Activated CD4-positive, alpha-beta T cell treated with anti-CD3 and anti-CD28 coated beads, Interleukin-2, amount 10 ng/mL, durations not matched to agents 24 days and 14 days (primary cell): ENCODE measurements at places on chromosomes 2 and 18.

DNA sequence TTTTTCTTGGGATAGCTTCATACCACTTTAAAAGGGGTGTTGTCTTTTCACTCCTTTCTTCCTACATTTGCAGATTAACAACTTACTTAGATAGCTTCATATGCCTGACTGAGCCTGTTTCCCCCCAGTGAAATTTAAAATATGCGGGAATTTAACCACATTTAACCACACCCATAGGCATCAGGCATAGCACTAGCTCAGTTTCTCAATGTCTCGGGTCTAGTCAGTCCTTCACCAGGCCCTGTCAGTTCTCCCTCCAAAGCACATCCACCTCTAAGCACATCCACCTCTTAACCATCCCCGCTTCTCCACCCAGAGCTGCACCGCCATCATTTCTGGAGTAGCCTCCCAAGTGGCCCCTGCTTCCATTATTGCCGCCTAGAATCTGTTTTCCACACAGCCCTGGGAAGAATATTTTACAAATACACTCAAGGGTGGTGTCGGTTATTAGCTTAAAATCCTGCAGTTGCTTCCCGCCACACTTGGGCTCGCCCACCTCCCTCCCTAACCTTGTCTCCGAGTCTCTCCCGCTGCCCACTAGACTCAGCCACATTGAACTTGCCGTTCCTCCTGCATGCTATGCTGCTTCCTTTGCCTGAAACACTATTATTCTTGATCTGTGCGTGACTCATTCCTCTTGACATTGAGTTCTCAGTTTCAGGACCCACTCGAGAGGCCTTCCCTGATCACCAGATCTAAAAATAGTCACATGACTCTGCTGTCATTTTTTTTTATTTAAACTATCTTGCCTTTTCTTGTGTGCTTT, 68.3 kb downstream of the SPTBN1 start:
- peak; percentile 64 for DNase-seq
- H3K4me3 ChIP-seq = no peak overlapping the region
- peaks cover 20% of the 10 kb centered on the region for H3K4me1 ChIP-seq
- peaks cover 13% of the 10 kb centered on the region for H3K27me3 ChIP-seq
- peak overlapping the region; percentile 6 for H3K27ac ChIP-seq

- H3K4me1 ChIP-seq = no peaks in the 10 kb centered on the region
- no peaks in the 10 kb centered on the region for H3K36me3 ChIP-seq
- H3K27me3 ChIP-seq = no peaks in the 10 kb centered on the region
- H3K27ac ChIP-seq = no peak overlapping the region
- no peak overlapping the region for H3K4me3 ChIP-seq
These were observed 67.3 kb downstream of the CCBE1 start for GRCh38 chr18:59629894-59630293.

GRCh38 chr2:155203178-155203577, 504.7 kb downstream of the KCNJ3 start:
- H3K4me3 ChIP-seq = no peak overlapping the region
- H3K36me3 ChIP-seq = no peaks in the 10 kb centered on the region
- DNase-seq = no peak

DNA sequence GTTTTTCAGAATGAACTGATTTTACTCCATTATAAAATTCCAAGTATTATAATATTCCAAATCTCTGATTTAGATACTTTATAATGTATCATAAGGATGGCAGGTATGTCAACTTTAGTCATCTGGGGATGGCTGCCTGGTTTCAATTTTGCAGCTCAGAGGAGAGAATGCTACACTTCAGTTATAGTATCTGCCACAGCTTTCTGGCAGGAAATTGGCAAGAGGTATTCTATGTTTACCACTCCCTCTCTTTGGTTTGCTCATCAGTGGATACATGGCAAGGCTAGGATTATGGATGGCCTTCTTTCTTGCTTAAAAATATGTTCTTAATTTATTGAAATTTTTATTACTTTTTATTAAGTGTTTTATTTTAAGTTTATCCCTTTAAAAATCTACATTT, 67.0 kb upstream of the TNFRSF11A start:
- peaks cover 38% of the 10 kb centered on the region for H3K36me3 ChIP-seq
- DNase-seq = no peak
- H3K4me3 ChIP-seq = no peak overlapping the region
- no peaks in the 10 kb centered on the region for H3K27me3 ChIP-seq

DNA sequence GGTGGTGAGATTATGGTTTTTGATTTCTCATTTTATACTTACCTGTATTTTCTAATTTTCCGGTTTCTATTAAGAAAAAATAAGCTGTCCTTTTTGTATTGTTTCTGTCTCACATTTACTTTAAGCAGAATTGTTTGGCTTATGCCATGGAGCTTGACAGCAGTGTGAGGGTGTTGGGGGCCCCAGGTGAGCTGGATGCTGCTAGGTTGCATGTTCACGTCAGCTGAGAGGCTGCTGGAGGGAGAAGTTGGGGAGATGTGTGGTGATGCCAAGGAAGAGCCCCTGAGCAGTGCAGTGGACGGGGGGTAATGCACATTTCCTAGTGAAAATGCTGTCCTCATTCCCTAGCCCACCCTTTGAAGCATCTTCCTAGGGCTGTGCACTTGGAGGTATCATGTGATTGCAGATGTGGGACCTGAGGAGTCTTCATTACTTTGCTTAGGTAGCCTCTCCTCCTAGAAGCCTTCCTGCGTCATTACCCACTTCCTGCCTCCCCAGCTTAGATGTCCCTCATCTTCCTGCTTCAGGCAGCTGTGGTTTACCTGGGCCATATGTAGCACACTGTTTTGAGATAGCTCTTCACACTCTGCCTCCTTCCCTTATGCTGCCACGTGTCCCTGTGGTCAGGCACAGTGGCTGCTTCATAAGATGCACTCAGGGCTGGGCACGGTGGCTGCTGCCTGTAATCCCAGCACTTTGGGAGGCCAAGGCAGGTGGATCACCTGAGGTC, 16.2 kb downstream of the ATG16L1 start:
- H3K27ac ChIP-seq = peak overlapping the region; percentile 97
- peaks cover 62% of the 10 kb centered on the region for H3K4me1 ChIP-seq
- peaks cover 75% of the 10 kb centered on the region for H3K36me3 ChIP-seq
- DNase-seq = peak; percentile 95

DNA sequence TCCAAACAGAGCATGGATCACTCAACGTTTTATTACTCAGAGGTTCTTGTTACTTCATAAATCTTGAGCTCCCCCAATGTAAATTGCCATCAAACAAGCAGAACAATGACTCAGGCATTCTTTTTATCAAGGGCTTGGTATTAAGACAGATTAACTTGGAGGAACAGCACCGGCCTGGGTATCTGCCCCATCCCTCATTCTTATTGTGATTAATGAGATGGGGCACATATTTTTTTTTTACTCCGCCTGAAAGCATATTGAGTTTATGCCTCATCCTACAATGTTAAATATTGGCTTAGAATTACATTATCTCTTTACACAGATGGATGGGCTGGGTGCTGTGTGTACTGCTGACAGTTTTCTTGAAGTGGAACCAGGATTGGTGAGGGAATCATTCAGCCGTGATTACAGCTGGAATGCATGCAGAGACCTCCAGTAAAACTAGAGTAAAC, 387.3 kb downstream of the CLIP4 start:
- H3K27ac ChIP-seq = no peak overlapping the region
- no peaks in the 10 kb centered on the region for H3K4me1 ChIP-seq
- DNase-seq = no peak
- no peak overlapping the region for H3K4me3 ChIP-seq
- H3K27me3 ChIP-seq = no peaks in the 10 kb centered on the region

GRCh38 chr2:104420953-104421352, 433.0 kb upstream of the POU3F3 start:
- H3K27ac ChIP-seq = no peak overlapping the region
- H3K4me1 ChIP-seq = no peaks in the 10 kb centered on the region
- DNase-seq = no peak
- H3K27me3 ChIP-seq = peaks cover under 1% of the 10 kb centered on the region
- no peak overlapping the region for H3K4me3 ChIP-seq
- H3K36me3 ChIP-seq = no peaks in the 10 kb centered on the region

DNA sequence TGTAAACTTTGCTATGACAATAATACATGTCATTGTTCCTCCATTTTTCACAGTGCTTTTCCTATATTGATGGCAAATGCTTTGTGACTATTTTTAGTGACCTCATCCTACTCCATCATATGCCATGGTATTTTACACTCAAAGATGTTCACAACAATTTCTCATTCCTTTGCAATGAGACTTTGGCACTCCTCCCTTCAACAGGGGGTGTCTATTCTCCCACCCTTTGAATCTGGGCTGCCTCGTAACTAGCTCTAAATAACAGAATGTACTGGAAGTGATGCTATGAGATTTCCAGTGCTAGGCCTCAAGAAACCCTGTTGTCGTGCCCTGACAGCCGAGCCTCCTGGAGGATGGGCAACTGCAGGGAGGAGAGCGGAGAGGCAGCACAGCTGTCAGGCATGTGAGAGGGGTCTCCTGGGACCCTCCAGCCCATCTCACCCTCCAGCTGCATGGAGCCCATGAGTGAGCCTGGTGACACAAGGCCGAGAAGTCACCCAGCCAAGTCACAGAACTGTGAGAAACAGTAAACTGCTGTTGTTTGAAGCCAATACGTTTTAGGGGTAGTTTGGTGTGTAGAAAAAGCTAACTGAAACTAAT, 103.1 kb upstream of the APCDD1 start:
- no peaks in the 10 kb centered on the region for H3K4me1 ChIP-seq
- no peak for DNase-seq
- no peak overlapping the region for H3K4me3 ChIP-seq
- H3K27ac ChIP-seq = no peak overlapping the region
- no peaks in the 10 kb centered on the region for H3K36me3 ChIP-seq
- no peaks in the 10 kb centered on the region for H3K27me3 ChIP-seq

DNA sequence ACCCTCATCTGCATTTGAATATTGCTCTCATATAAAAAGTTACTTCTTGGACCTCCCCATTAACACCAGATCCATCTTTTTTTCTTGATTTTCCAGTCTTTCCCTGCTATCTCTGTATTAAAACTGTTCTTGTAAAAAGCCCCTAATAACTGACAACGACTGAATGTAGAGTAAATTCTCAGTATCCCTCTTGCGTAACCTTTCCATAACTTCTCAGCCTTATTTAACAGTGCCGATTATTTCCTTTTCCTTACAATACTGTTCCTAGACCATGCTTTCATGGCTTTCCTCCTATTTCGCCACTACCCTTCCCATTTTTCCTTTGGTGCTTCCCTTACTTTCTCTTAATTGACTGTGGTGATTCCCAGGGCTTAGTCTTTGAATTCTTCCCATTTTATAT, 348.9 kb upstream of the DSEL start:
- no peak for DNase-seq
- no peaks in the 10 kb centered on the region for H3K27me3 ChIP-seq
- no peak overlapping the region for H3K4me3 ChIP-seq

GRCh38 chr2:172698041-172698863, 37.4 kb upstream of the RAPGEF4 start:
- H3K4me3 ChIP-seq = no peak overlapping the region
- DNase-seq = peak; percentile 67
- H3K27me3 ChIP-seq = no peaks in the 10 kb centered on the region
- peaks cover 19% of the 10 kb centered on the region for H3K4me1 ChIP-seq
- H3K27ac ChIP-seq = peak overlapping the region; percentile 45

DNA sequence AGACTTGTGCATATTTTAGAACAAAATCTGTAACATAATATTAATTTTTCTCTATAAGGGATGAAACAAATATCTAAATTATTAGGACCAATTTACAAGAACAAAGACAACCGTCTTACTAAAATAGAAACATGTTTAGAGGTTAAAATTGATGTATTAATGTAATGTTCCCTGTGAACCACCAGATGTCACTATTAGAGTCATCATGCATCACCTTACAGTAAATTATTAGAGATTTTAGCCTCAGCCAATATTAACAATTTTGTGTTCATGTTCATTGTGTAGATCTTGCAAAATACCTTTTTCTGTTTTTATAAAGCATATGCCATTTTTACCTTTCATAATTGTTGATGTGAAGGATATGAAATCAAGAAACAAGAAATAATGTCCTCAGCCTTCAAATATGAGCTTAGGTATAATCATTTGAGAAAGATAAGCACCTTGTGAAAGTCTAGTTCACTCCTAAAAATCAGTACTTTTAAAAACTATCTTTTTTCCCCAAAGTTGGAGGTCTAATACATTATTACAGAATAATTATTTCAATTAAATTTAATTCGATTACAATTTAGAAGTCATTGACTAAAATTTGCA, 344.3 kb upstream of the KCNH7 start:
- no peak overlapping the region for H3K27ac ChIP-seq
- no peaks in the 10 kb centered on the region for H3K36me3 ChIP-seq
- no peaks in the 10 kb centered on the region for H3K4me1 ChIP-seq

DNA sequence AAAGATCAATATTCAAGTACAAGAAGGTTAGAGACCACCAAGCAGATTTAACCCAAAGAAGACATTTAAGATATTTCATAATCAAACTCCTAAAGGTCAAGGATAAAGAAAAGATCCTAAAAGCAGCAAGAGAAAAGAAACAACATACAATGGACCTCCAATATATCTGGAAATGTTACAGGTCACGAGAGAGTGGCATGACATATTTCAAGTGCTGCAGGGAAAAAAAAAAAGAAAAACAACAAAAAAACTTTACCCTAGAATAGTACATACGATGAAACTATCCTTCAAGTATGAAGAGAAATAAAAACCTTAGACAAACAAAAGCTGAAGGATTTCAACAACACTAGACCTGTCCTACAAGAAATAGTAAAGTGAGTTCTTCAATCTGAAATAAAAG, 91.5 kb upstream of the CD226 start:
- peaks cover 38% of the 10 kb centered on the region for H3K36me3 ChIP-seq
- H3K27me3 ChIP-seq = no peaks in the 10 kb centered on the region
- no peak overlapping the region for H3K27ac ChIP-seq
- H3K4me1 ChIP-seq = peaks cover 2% of the 10 kb centered on the region
- no peak overlapping the region for H3K4me3 ChIP-seq
- DNase-seq = no peak

DNA sequence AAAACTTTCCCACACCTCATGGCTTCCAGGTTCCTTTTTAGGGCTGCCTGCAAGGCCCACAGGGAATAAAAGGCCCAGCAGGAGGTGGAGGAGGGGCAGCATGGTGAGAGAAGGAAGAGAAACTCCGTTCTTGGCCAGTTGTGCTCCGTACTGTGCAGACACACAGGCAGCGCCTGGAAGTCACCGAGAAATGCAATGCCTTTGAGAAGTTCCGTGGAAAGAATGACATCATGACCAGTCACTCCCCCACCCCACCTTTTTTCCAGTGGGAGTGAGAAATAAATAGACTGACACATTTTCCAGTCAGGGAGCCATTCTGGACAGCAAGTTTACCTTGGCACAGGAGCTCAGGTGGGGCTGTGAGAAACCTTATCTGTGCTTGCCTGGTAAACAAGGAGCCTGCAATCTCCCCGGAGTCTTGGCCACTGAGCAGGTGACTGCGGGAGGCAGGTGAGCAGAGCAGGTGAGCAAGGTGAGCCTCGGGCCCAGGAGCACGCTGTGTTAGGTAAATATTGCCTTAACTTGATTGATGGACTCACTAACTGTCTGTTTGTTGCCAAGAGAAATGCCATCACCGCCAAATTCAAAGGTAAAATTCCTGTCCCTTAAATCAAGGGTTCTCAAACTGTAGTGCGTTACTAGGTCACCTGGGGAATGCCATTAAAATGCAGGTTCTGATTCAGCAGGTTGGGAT, 13.5 kb upstream of the LBH start:
- no peak overlapping the region for H3K4me3 ChIP-seq
- H3K27me3 ChIP-seq = peaks cover 1% of the 10 kb centered on the region
- H3K36me3 ChIP-seq = no peaks in the 10 kb centered on the region
- no peak for DNase-seq
- no peak overlapping the region for H3K27ac ChIP-seq

- H3K27me3 ChIP-seq = no peaks in the 10 kb centered on the region
- no peak overlapping the region for H3K27ac ChIP-seq
- H3K36me3 ChIP-seq = no peaks in the 10 kb centered on the region
- no peak overlapping the region for H3K4me3 ChIP-seq
These were observed 184.7 kb downstream of the SATB2 start for GRCh38 chr2:199273042-199273511.
